Activated CD8-positive, alpha-beta memory T cell treated with anti-CD3 and anti-CD28 coated beads for 4 hours (primary cell): ENCODE measurements at places on chromosomes 1 and 21.

DNA sequence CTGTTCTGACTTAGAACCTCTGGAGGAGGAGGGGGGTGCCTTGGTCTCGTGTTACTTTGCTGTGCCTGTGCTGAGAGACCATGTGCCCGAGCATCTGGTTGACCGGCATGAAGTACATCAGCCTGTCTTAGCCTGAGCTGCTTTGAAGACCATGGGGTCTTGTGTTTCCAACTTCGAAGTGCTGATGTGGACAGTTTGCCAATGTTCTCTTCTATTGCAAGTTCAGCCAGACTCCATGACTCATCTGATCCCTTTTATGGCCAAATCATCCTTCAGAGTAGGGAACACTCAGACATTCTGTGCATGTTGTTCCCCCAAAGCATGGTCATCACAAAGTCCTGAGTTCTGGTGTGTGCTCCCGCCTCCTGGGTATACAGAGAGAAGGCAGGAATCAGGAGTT, 6.0 kb upstream of the PLA2G2C start:
- no peak for DNase-seq

- DNase-seq = no peak
Measured at GRCh38 chr1:85411567-85412305, 53.2 kb downstream of the DDAH1 start.

DNA sequence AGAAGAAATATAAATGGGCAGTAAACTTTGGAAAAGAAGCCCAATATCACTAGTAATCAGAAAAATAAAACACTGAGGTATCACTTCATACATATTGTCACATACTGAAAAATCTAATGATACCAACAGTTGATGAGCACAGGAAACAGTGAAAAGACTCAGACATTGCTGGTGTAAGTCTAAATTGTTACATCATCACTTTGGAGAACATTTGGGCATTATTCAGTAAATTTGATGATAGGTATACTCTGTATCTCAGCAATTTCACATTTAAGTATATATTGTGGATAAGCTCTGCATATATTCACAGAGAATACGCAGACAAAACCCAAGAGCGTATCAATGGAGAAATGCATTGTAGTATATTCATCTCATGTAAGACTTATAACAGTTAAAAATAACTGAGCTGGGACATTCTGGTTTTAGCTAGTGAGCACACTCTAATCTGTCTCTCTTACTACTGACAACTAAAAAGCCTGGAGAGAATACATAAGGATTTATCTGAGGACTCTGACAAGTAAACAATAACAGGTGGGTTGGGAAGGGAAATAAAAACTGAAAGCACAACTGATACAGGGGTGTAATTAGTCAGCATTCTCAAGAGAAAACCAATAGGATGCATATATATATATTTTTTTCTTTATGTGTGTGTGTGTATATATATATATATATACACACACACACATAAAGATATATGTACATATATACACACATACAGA, 212.7 kb upstream of the JUN start:
- DNase-seq = no peak

GRCh38 chr1:174742805-174743653, 256.7 kb upstream of the CACYBP start:
- no peak for DNase-seq

GRCh38 chr1:233491953-233492620, 121.8 kb upstream of the KCNK1 start:
- DNase-seq = no peak

DNA sequence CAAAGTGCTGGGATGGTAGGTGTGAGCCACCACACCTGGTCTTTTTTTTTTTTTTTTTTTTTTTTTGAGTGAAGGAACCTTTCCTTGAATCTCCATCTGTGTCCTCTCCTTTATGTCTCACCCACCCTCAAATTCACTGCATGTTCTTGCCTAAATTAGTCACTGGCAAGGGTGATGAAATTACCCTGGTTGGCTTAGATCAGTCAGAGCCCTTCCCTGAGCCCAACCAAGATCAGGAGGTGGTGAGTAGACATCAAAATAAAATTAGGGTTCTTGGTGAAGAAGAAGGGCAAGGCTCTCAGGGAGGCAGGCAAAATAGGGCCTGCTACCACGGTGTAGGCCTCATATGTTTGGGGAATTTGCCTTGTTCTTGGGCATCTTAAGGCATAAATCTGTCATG, 5.3 kb upstream of the TNN start:
- no peak for DNase-seq
